Endothelial cell of umbilical vein (primary cell): ENCODE measurements at places on chromosomes 1 and 21. TPM values are rescaled to one million over a fixed set of nuclear protein-coding genes. Genes with fewer than 3 reads are reported as not detected.

DNA sequence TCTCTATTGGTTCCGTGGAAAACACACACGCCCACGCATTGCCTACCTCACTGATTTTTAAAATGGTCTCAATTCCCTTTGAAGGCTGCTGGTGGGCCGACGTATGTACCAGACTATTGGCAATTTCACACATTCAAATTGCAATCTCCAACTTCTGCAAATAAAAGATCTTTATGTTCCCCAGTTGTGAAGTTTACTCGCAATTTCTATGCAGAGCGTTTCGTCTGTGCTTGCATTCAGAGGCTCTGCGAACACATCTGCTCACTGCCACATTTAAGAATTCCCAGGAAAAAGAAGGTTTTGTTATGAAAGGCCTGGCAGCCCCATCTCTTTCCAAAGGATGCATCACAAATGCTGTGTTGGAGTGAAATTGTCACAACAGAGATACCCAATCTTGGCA is 288.0 kb upstream of the KAZN start:
- H3K27me3 ChIP-seq, result no peaks in the 10 kb centered on the region
- H3K36me3 ChIP-seq, result no peaks in the 10 kb centered on the region
- no peak for DNase-seq
- no peaks in the 10 kb centered on the region for H3K4me1 ChIP-seq
- H3K27ac ChIP-seq, result no peak overlapping the region

DNA sequence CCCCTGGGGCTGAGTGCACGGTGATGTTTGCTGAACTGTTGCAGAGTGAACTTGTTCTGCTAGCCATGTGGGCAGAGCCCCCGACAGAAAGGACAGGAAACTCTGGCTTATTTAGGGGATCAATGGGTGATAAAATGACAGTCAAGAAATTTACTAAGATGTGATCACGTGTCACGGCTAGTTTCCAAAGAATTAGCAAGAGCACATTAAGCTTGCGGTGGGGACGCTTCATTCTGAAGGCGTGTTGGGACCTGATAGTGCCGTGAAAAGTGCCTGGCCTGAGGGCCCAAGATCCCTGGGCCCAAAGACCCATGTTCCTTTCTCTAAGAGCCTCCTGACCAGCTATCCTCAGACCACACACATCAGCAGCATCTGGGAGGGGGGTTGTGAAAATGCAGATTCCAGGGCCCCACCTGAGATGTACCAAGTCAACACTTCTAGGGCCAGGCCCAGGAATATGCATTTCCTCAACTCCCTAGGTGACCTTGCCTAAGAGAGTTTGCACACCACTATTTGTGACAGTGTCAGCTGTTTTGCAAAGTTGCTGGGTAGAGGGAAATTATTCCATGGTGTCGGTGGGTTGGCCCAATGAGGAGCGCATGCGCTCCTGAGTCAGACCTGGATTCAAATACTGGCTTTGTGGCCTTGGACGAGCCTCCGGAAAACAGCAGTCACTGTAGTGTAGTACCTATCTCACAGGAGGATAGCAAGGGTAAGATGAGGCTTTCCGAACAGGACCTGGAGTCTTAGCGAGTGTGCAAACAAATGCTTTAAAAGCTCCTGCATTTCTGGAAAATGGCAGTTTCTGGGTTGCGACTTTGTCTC is 77.5 kb downstream of the SPSB1 start:
- no peak overlapping the region for H3K4me3 ChIP-seq
- peaks cover 26% of the 10 kb centered on the region for H3K36me3 ChIP-seq
- no peaks in the 10 kb centered on the region for H3K27me3 ChIP-seq
- no peak for DNase-seq
- H3K27ac ChIP-seq, result no peak overlapping the region

The PAQR7 gene
- total RNA-seq, result 8.4 and 9.1 TPM in 2 replicates

GRCh38 chr1:246267896-246268295 is 239.2 kb downstream of the SMYD3 start:
- no peaks in the 10 kb centered on the region for H3K4me1 ChIP-seq
- no peaks in the 10 kb centered on the region for H3K36me3 ChIP-seq
- no peak overlapping the region for H3K4me3 ChIP-seq
- H3K27ac ChIP-seq, result no peak overlapping the region
- H3K27me3 ChIP-seq, result no peaks in the 10 kb centered on the region
- no peak for DNase-seq
